Tongue (tissue), 3 donors: ENCODE measurements at places on chromosomes 16 and 17.

DNA sequence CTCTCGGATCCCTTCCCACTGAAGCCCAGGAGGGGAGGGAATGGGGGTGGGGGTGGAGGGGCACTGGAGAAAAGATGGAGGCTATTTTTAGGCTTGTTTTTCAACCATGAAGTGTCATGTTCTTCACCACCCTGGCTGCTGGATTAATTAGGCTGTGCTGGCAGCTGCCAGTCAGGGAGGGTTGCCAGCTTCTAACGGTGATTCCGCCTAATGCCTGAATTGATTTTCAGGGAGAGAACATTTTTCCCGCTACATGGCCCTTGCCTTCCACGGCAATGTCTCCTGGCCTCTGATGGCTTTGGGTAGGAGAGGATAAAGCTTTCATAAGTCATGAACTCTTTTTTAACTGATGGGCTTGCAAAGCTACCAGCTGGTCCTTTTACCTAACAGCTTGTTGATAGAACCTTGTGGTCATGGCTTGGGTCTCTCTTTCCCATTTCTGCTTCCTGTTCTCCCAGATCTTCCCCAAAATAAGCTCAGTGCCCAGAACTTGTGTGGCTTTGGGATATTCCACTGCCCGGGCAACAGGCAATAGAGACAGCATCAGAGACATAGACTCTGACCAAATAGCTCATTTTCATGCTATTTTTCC lies 167.4 kb downstream of the PITPNC1 start:
- no peak for DNase-seq

DNA sequence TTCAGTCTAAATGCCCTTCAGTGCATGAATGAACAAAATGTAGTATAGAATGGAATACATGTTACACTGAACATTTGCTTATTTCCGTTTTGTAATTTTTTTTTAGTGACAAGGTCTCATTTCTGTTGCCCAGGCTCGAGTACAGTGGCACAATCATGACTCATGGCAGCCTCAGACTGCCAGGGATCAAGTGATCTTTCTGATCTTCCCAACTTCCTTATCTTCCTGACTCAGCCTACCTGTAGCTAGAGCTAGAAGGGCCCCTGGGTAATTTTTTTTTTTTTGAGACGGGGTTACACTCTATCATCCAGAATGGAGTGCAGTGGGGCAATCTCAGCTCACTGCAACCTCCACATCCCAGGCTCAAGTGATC lies 7.3 kb upstream of the SLX4 start:
- DNase-seq = no peak

- DNase-seq = no peak
Observed at GRCh38 chr16:85210423-85211169, 98.3 kb upstream of the CIBAR2 start.

DNA sequence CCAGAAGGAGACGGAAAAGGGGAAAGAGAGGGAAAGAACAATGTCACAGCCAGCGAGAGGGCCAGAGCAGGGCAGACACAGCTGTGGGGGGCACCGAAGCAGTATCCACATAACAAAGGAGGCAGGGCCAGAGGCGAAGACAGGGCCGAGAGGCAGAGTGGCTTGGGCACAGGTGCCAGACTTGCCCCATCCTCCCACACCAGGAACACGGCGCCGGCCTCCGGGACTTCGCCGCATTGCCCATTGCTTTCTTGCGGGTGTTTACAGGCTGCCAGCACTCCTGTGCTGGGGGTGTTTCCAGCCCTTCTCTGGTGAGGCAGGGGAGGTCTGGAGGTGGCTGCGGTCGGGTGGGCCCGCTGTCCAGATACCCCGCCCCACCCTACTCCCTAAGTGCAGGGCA lies 78.0 kb downstream of the ENGASE start:
- DNase-seq = no peak

DNA sequence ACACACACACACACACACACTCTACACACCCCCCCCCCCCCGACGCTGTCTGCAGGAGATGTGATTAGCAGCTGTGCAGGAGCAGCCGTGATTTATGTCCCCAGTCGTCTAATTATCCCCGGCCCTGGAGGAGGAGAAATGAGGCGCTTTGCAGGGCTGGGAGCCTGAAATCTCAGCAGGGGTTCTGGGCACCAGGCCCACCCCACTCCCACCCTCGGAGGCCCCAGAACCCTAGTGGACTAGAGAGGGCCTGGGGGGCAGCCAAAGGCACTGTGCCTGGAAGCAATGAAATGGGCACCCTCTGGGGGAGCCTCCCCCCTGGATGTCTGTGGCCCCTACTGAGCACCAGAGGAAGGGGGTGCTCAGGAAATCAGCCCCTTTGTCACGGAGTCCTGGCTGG lies 134.2 kb upstream of the CIBAR2 start:
- DNase-seq = no peak
